ENCODE measurements at places on chromosomes 11 and 22.

DNA sequence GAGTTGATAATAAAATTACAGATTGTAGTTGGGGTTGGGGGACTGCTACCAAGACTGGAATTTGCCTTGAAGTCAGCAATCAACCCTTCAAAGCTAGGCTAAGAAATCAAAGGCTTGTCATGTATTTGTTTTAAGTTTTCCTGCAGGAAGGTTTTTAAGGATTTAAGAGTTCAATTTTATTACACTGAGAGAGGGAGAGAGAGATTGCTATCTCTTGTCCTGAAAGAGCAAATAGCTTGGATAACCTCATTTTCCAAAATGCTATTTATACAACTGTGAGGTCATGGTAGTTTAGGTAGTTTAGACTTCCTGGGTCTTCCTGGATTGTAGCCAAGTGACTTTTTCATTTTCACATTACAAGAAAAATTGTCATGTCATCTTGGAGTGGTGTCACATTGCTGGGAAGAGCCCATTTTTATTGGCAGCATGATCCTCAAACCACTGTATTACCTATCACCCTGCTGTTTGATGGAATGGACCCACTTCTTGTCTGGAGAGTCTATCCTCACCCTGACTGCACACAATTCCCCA, 10.1 kb upstream of the PRSS23 start:
- DNase-seq = no peak

- no peak for DNase-seq
Measured at GRCh38 chr22:44714703-44715350, 12.8 kb downstream of the PRR5 start.

DNA sequence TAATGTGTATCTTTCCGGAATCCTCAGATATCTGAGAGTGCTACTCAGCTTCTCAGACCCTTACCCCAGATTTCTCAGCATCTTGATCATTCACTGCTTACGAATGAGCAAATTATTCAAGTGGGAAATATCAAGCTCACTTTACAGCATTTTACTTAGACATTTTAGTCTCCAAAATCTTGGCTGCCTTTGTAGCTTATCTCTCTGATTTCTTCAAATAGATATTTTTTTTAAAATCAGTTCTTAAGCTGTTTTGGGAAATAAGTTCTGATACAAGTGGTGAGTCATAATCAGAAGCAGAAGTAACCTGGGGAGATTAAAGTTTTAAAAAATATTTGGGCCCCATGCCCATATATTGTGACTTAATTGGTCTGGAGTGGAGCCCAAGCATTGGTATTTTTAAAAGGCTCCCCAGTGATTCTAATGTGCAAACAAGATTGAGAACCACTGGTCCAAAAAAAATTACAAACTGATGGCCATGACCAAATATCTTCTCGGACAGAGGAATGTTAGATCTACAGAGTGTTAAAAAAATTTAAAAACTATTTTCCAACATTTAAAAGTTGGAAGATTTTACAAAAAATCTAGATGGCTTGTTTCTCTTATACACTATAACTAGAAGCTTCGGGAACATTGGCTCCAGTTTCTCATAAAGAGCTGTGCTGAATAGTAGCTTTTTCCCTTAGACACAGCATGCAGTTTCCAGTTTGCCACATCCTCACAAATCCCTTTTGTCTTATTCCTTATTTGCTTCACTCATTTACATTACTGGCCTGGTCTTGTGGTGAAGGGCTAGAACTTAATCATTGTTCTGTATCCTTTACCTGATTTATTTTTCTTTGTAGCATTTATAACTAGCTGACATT, 87.8 kb upstream of the BMAL1 start:
- DNase-seq = no peak

GRCh38 chr22:49582678-49583077, 245.0 kb downstream of the BRD1 start:
- DNase-seq = no peak

DNA sequence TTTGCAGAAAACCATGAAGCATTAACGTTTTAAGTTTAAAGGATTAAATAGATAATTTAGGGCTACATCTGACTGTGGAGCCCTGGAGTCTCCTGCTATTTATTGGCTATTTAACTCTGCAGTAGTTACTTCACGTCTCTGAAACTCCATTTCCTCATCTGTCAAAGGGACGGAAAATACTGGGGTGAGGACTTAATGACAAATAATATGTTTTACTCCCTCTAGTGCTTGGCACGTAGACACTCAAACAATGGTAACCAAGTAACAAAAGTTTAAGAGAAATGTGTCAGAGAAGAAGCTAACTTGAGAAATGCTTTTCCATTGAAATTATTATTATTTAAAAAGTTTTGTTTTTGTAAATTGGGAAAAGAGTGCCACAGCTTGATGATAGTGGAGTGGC, 130.7 kb upstream of the RCN1 start:
- DNase-seq = no peak

GRCh38 chr11:116065191-116065895, 561.1 kb upstream of the CADM1 start:
- no peak for DNase-seq

DNA sequence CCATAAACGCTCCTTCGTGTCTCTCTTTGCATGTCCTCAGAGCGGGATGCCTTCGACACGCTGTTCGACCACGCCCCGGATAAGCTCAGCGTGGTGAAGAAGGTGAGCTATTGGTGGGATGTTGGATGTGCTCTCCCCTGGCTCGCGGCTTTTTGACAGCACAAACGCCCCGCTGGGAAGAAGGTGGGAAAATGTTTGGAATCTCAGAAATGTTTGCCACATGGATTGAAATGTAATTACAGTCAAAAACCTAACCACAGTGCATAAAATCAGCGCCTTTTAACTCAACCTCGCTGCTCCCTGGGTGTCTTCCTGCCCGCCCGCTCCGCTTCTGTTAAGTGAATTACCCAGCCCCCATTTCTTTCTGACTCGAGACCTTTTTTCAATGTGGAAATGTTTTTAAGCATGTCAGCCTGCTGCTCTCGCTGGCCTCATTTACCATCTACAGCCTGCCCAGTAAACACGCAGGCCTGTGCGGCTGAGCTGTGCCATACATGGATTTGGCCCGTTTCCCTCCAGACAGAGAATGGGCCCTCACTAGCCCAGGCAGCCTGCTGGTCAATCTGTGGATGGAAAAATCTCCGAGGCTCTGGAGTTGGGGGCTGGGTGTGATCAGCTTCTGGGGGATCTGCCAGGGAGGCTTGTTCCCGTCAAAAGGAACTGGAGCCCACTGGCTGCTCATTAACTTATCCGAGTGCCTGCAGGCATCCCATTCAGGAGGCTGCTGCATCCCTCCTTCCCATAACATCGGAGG, 32.7 kb upstream of the PARVG start:
- DNase-seq = no peak

GRCh38 chr11:65873318-65874156, 937 bp upstream of the EFEMP2 start:
- peak; percentile 97 for DNase-seq

- DNase-seq = no peak
Measured at GRCh38 chr11:2583605-2583958, 116.2 kb downstream of the KCNQ1OT1 start.

DNA sequence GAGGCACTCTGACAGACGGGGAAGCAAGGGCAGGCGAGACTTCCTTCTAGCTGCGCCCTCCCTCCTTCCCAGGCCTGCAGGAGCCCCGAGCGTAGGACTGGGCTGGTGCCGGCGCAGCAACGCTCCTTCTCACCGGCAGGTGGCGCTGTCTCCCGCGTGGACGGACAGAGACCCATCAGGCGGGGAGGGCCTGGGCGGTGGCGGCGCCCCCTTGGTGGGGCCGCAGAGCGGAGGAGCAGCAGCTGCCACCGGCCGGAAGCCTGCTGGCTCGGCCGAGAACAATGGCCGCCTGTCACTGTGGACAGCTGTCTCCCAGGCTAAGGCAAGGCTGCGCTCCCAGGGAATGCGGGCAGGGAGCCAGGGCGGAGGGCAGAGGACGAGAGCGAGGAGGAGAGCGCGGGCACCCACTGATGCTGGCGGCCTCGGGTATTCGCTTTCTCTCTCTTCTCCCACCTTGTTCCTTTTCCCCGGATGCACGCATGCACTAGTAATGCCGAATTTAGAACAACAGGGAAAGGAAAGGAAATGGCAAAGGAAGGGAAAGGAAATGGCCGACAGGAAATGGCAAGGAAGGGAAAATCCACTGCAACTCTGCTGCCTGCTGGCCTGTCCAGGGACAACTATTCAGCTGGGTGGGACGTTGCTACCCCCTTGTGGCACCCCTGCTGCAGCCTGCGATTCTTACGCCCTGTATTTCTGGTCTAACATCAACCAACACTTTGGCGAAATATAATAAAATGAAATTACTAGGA, 14.4 kb downstream of the PPM1F start:
- peak; percentile 91 for DNase-seq

- no peak for DNase-seq
Measured at GRCh38 chr11:72929256-72929655, 115.0 kb downstream of the ATG16L2 start.

GRCh38 chr11:95524314-95525036, 265.1 kb downstream of the FAM76B start:
- DNase-seq = no peak

GRCh38 chr11:57249384-57250319, 12.6 kb upstream of the APLNR start:
- DNase-seq = peak; percentile 28

GRCh38 chr11:70528046-70528793, 129.9 kb downstream of the CTTN start:
- no peak for DNase-seq

- no peak for DNase-seq
Measured at GRCh38 chr11:120517390-120517761, 5.8 kb downstream of the GRIK4 start.

- DNase-seq = no peak
Measured at GRCh38 chr22:17955590-17956379, 68.6 kb downstream of the MICAL3 start.

- DNase-seq = no peak
Measured at GRCh38 chr11:83909579-83910534, 623.7 kb upstream of the CCDC90B start.

DNA sequence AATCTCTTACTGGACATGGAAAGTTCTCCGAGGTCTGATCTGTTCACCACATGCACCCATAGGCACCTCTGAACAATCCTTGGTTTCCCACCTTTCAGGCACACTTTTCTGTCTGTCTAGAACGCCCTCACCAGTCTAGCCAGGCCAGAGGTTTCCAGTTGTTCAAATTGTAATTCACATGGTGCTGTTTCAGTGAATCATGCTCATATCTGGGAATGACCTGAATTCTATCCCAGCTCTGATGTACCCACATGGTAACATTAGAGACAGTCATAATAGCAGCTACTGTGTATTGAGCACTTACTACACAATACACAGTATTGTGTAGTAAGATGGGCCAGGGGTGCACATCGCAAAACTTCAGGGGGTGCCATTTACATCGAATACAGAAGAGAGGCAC, 138.2 kb downstream of the COMMD9 start:
- DNase-seq = no peak

DNA sequence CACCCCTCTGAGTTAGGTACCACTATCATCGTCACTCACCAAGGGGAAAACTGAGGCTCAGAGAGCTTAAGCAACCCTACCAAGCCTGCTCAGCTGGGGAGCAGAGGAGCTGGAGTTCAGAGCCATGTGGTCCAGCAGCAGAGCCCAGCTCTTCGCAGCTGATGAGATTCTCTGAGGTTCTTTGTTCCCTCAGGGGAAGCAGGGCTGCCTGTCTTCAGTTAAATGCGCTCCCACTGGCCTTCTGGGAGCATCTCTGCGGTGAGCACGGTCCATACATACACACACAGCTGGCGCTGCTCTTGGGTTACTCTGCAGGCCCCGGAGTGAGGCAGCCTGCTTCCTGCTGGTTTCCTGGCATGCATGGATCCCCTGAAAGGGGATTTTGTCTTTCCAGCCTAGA, 5.2 kb upstream of the PTGDR2 start:
- no peak for DNase-seq

DNA sequence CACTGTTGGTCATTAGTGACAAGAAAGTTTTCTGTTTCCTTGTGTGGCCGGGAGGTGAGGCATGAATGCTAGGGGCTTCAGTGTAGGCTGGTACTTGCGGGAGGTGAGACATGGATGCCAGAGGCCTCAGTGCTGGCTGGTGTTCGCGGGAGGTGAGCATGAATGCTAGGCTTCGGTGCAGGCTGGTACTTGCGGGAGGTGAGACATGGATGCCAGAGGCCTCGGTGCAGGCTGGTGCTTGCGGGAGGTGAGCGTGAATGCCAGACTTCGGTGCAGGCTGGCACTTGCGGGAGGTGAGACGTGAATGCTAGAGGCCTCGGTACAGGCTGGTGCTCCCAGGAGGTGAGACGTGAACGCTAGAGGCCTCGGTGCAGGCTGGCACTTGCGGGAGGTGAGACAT, 48.4 kb downstream of the ANO1 start:
- DNase-seq = no peak

GRCh38 chr11:67517784-67518552, 5.3 kb downstream of the CABP2 start:
- no peak for DNase-seq

- DNase-seq = no peak
Measured at GRCh38 chr11:114291842-114292680, 4.1 kb upstream of the NNMT start.

DNA sequence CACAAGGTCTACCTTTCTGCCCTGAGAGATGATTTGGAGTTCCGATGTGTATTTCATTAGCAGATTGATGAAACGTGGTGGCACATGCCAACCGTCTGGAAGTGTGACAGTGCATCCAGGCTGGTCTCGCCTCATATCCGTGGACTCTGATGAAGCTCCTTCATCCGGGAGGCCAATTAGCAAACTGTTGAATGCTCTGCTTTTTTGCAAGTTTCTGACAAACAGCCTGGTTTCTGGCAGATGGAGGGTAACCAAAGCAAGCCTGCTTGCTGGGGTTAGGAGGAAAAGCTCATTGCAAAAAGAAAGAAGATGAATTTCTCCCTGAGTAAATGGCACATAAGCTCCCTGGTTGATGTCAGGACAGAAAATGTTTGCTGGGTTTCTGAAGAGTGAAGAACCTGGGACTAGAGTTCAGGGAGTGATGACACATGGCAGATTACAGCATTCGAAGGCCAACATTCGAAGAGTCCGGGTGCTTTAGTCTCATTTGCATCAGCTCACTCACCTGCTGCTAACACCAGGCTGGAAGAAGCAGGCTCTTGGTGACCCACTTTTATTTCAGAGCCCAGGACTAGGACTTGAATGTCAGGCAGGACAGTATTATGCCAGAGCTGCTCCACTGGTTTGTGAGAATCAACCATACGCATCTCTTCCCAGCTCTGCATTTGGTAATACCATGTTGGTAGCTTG, 135.9 kb upstream of the TTC12 start:
- no peak for DNase-seq
